ENCODE measurements at places on chromosomes 5 and 9. TPM values are rescaled to one million over a fixed set of nuclear protein-coding genes. Genes with fewer than 3 reads are reported as not detected.
A peak's percentile ranks its signal among the peaks of the same experiment; 100 is the strongest.

Gene CCDC180
- 2.4 TPM for total RNA-seq

Gene SOHLH1
- not detected for total RNA-seq

- H3K27ac ChIP-seq = no peak overlapping the region
- peaks cover 100% of the 10 kb centered on the region for H3K27me3 ChIP-seq
- DNase-seq = no peak
- no peak overlapping the region for H3K4me3 ChIP-seq
- peaks cover 15% of the 10 kb centered on the region for H3K4me1 ChIP-seq
- no peaks in the 10 kb centered on the region for H3K36me3 ChIP-seq
Observed at GRCh38 chr5:73306741-73307275, 133.8 kb downstream of the TMEM174 start.

- no peaks in the 10 kb centered on the region for H3K4me1 ChIP-seq
- no peaks in the 10 kb centered on the region for H3K36me3 ChIP-seq
- DNase-seq = no peak
- no peak overlapping the region for H3K27ac ChIP-seq
Observed at GRCh38 chr5:36369219-36369690, 67.6 kb upstream of the RANBP3L start.

GRCh38 chr5:54646356-54647101 is 129.0 kb downstream of the SNX18 start:
- peak overlapping the region; percentile 83 for H3K27ac ChIP-seq
- H3K27me3 ChIP-seq = no peaks in the 10 kb centered on the region
- H3K4me3 ChIP-seq = no peak overlapping the region
- peaks cover 42% of the 10 kb centered on the region for H3K4me1 ChIP-seq

DNA sequence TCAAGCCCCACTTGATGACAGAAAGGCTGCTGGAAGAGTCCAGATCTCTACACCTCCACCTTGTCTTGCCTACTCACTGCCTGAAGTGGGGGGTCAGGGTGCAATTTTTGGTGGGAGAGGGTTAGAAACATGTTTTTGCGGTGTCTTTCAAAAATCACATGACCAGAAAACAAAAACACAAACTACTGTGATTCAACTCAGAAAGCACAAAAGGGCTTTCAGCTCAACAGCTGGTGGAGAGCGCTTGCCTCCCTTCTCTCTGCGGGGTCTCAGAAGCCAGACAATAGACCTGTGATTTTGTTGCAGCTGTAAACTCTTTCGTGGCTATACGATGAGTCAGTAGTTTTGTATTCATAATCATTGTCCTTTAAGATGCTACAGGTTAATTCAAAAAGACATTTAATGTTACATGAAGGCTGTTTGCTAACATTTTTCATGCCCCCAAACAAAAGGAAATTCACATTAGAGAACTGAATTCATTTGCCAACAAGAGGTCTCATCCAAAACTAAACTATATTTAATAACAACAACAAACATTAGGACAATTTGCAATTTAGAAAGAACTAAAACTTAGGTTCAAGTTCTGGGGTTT is 172.6 kb upstream of the RAI14 start:
- peaks cover 8% of the 10 kb centered on the region for H3K4me1 ChIP-seq
- H3K27me3 ChIP-seq = peaks cover 12% of the 10 kb centered on the region
- DNase-seq = no peak
- no peak overlapping the region for H3K27ac ChIP-seq

DNA sequence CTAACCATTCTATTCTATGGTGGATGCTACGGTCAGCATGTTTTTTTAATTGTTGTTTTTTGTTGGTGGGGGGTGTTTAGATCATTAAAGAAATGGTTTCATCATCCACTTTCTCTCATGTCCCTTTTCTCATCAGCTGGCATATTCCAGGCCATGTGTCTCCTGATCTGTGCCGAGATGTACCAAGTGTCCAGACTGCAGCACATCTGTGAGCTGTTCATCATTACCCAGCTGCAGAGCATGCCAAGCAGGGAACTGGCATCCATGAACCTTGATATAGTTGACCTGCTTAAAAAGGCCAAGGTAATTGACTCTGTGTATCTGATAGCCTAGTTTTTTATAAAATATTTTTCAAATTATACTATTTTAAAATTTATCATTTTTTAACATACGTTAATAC is 38.9 kb downstream of the GLRX start:
- peaks cover 16% of the 10 kb centered on the region for H3K36me3 ChIP-seq
- DNase-seq = no peak
- H3K4me3 ChIP-seq = no peak overlapping the region
- peaks cover 68% of the 10 kb centered on the region for H3K4me1 ChIP-seq

DNA sequence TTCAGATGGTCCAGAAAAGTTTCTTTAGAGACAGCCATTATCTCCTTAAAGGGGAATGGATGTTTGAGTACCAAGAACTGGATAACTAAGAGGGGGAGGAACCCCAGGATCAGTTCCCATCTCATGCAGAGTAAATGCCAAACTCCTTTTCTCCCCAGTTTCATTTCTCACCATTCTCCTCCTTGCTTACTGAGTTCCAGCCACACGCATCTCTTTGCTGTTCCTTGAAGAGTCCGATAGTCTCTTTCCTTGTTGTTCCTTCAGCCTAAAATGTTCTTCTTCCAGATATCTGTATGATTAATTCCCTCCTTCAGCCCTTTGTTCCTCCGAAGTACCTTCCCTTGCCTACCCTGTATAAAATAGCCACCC is 30.0 kb downstream of the KDM4C start:
- H3K36me3 ChIP-seq = no peaks in the 10 kb centered on the region
- H3K4me3 ChIP-seq = no peak overlapping the region
- DNase-seq = no peak
- H3K27ac ChIP-seq = peak overlapping the region; percentile 38
- peaks cover 32% of the 10 kb centered on the region for H3K4me1 ChIP-seq
- H3K27me3 ChIP-seq = no peaks in the 10 kb centered on the region

DNA sequence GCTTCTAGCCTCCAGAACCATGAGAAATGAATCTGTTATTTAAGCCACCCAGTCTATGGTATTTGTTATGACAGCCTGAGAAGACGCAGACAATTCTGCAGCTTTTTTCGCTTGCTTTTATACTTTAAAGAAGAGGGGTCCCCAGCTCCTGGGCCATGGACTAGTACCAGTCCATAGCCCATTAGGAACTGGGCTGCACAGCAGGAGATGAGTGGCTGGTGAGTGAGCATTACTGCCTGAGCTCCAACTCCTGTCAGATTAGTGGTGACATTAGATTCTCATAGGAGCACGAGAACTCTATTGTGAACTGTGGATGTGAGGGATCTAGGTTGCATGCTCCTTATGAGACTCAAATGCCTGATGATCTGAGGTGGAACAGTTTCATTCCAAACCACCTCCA is 151.7 kb downstream of the PTTG1 start:
- H3K36me3 ChIP-seq = no peaks in the 10 kb centered on the region
- no peak overlapping the region for H3K4me3 ChIP-seq
- no peak for DNase-seq
- no peaks in the 10 kb centered on the region for H3K4me1 ChIP-seq
- H3K27ac ChIP-seq = no peak overlapping the region
- no peaks in the 10 kb centered on the region for H3K27me3 ChIP-seq

DNA sequence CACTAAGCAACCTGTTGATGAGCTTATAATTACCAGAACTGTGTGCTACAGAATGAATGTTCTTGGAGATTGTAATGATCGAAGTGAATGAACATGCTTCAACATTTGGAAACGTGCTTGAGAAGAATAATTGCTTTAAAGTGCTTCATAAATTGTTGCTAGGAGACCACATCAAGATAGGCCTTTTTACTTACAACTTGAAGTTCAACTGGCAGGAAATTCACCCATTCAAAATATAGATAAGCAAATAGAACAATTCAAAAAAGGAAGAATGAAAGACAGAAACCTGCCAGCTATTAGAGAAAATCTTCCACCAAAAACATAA is 38.0 kb upstream of the SLC44A1 start:
- H3K27ac ChIP-seq = peak overlapping the region; percentile 73
- H3K27me3 ChIP-seq = no peaks in the 10 kb centered on the region
- peaks cover 20% of the 10 kb centered on the region for H3K4me1 ChIP-seq
- no peaks in the 10 kb centered on the region for H3K36me3 ChIP-seq
- DNase-seq = no peak

DNA sequence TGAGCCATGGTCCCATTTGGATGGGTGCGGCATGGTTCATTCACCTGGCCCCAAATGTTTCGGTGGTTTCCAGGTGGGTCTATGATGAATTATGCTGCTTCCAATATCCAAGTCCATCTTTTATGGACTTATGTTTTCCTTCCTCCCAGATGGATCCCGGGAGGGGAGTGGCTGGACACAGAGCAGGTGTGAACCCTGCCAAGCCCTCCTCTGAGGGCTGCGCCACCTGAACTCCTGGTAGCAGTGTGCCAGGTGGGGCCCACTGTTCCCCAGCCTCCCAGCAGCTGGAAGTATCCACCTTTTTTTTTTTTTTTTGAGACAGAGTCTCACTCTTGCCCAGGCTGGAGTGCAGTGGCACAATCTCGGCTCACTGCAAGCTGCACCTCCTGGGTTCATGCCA is 42.9 kb downstream of the WNK2 start:
- H3K27ac ChIP-seq = no peak overlapping the region
- DNase-seq = no peak
- peaks cover 6% of the 10 kb centered on the region for H3K27me3 ChIP-seq
- H3K4me3 ChIP-seq = no peak overlapping the region
- H3K4me1 ChIP-seq = peaks cover 94% of the 10 kb centered on the region
- H3K36me3 ChIP-seq = no peaks in the 10 kb centered on the region
